ENCODE measurements at places on chromosomes 4 and X.

DNA sequence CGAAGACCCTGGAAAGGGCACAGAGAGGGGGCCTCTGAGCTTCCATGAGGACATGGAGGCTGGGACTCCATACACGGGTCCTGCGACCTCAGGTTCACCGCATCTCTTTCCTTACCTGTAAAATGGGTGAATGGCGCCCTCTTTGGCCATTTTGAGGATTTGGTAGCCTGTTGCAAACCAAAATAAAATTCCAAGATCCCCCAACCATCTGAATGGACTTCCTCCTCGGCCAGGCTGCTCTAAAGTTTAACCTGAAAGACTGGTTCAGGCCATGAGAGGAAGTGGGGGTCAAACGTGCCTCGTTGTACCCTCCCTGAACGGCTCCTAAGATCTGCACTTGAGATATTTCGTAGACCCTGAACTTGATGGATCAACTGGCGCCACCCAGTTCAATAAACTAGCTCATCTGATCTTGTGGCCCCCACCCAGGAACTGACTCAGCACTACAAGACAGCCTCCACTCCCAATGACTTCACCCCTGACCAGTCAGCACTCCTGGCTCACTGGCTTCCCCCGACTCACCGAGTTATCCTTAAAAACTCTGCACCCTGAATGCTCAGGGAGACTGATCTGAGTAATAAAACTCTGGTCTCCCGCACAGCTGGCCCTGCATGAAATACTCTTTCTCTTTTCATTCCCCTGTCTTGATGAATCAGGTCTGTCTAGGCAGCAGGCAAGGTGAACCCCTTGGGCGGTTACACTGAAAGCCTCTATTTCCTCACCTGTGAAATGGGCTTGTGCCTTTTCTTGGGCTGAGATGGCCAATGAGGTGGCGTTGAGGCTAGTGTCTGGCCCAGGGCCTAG lies 32.9 kb upstream of the GPR78 start:
- DNase-seq = no peak

DNA sequence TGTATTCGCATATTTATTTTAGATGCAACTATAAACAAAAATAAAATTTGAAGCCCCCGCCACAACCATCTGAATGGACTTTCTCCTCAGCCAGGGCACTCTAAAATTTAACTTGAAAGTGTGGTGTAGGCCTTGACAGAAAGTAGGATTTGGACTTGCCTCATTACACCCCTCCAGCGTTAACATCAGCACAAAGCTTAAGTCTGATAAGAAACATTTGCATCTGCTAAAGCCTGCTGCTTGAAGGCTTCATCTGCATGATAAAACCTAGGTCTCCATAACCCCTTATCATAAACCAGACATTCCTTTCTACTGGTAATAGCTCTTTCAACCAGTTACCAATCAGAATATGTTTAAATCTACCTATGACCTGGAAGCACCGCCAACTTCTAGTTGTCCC lies 1046.5 kb downstream of the FAT4 start:
- DNase-seq = no peak

GRCh38 chr4:58590722-58591121 lies 1480.5 kb upstream of the IGFBP7 start:
- DNase-seq = no peak

- DNase-seq = no peak
These were observed 492.5 kb upstream of the INTU start for GRCh38 chr4:127140306-127140705.

GRCh38 chr4:14465507-14465906 lies 536.8 kb upstream of the CPEB2 start:
- no peak for DNase-seq

DNA sequence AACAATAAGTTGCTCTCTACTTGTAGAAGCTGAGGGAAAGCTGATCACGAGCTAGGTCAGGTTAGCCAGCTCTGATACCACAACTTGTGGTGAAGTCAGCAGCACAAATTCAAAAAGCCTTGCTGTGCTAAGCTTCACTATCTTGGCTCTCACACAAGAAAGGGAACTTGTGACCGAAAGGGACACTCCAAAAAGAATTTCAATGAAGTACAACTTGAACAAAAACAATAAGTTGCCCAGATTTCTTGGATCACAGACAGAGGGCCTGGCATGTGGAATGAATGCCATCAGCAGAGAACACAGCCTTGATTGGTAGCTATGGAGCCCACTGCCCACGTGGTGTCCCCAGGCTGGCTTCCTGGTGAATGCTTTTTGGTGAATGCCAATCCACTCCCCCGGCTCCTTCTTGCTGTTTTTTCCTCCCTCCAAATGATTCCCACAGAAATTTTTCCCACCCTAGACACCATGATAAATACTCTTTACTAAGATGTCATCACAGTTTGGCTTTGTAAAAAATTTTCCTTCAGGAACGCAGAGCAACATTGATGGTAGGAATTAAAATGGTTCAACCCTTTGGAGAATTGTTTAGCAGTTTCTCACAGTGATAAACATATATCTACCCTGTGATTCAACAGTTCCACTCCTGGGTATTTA lies 82.6 kb downstream of the ANXA3 start:
- no peak for DNase-seq

GRCh38 chr4:89009761-89010369 lies 47.1 kb downstream of the FAM13A start:
- no peak for DNase-seq

GRCh38 chrX:72604112-72604511 lies 31.5 kb upstream of the HDAC8 start:
- no peak for DNase-seq

GRCh38 chrX:39527025-39527424 lies 570.7 kb downstream of the BCOR start:
- no peak for DNase-seq

DNA sequence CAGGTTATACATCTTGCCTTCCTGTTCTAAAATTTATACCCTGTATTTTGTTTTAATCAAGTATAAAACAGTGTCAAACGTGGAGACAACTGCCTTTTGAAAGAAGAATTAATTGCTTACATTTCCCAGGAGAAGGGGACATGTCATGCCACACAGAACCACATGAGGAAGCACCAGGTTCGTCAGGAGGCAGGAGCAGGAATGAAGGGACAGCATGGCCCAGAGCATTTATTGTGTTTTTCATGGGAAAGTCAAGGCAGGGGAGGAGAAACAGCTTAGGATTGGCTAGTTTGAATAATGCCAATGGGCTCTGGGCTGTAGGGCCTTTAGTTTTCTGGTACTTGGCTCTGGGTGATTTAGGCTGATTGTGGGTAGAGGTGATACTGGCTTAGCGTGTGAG lies 203.7 kb downstream of the CFAP299 start:
- DNase-seq = no peak

- no peak for DNase-seq
These were observed 4.2 kb downstream of the ALB start for GRCh38 chr4:73408181-73408867.

- DNase-seq = no peak
These were observed 8.3 kb downstream of the PRRG1 start for GRCh38 chrX:37357436-37357835.

All from effector CD8-positive, alpha-beta T cell (primary cell).